ENCODE measurements at places on chromosomes 2 and 18. TPM values are rescaled to one million over a fixed set of nuclear protein-coding genes. Genes with fewer than 3 reads are reported as not detected.

- DNase-seq, result no peak
Measured at GRCh38 chr2:72146347-72147302, 1.0 kb downstream of the CYP26B1 start.

DNA sequence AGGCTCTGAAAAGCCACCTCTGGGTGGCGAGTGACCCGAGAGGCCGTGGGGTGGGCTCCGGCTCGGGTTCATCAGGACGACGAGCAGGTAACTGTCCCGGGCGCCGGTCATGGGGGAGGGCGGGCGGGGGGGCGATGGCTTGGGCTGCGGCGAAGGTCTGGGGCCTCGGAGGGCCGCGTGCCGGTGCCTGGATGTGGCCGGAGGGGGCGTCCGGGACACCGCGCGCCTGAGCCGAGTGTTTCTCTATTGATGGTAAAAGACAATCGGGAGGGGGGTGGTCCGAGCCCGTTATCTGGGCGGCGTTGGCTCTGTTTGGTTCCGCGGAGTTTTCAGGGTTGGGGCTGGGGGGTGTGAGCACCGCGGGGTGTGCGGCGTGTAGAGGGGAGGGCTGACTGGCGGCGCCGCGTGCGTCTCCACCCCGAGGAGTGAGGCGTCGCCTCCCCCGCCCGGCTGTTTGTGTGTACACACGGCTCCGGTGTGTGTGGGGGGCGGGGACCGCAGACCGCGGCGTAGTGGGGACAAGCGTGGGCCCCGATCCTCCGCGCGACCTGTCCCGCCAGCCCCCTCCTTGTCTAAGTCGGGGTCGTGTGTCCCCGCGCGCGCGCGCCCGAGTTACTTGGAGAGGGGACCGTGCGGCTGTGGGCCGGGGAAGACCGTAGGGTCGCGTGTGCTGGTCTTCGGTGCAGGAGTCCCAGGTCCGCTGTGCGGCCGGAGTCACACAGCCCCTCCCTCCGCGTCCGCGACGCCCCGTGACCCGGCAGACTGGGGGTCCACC lies 1.6 kb downstream of the CTIF start:
- peak; percentile 92 for DNase-seq

The ARL5A gene
- total RNA-seq, result 26.3 TPM

DNA sequence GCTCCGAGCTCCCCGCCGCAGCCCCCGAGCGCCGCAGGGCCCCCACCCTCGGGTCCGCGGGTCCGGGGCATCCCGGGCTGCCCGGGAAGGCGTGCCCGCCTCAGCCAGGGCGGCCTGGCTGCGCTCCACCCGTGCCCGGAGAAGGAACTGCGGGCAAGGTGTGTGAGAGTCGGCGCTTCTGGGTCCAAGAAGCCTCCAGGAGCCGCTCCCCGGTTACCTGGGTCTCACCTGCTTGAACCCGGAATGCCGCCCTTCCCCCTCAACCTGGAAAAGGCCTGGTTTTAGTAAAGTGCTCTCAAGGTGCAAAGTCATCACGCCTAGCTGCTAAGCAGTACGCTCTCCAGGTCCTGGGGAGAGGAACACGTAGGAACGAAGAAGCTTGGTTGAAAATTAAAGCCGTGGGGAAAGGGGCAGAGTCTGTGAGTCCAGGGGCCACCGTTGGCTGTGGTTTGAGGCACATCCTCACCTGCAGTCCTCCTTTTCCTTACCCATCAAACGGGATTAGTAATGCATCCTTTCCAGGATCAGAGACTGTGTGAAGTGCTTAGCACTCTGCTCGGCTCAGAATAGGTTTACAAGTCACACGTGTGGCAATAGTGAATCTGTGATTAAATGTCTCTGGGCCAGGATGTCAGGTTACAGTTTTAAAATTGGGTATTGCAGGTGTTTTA lies 1.2 kb downstream of the ASAP2 start:
- peak; percentile 60 for DNase-seq

The BMP10 gene
- total RNA-seq, result not detected

DNA sequence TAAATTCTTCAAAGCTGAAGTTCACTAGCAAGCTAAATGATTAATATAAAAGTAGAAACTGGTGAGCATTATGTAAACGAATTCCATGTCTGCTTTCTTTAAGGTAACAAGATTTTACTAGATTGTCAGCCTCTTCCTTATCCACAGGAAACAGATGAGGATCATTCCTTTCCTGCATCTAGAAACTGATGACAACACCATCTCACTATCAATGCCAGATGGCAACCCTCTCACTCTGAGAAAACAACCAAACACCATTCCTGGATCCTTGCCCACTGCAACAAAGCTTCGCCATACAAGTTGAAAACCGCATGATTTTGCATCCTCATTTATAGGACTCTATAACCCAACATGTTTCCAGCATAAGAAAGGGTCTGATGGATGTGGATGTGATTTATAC lies 122.9 kb downstream of the ZNF521 start:
- peak; percentile 81 for DNase-seq

GRCh38 chr2:76692908-76693307 lies 829.3 kb downstream of the LRRTM4 start:
- no peak for DNase-seq

DNA sequence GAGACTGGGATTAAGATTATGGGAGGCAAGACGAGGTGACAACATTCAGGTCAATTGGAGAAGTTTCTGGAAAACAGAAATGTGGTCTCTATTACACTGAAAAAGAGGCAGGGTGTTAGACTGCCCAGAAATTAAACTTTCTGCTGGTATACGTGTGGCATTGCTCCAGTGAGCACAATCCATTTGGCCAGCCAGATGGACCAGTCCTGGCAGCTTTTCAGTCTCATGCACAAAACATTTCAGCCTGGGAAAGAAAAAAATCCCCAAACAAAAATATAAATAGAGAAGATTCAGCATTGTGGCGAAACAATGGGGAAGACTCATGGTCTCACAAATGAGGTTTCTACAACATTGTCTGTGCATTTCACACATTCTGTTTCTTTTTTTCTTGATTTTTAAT lies 113.9 kb downstream of the HNMT start:
- peak; percentile 14 for DNase-seq

The MRPL30 gene
- 30.9 TPM for total RNA-seq

GRCh38 chr2:207216457-207216856 lies 50.7 kb upstream of the KLF7 start:
- DNase-seq, result no peak

The PRKAG3 gene
- not detected for total RNA-seq

DNA sequence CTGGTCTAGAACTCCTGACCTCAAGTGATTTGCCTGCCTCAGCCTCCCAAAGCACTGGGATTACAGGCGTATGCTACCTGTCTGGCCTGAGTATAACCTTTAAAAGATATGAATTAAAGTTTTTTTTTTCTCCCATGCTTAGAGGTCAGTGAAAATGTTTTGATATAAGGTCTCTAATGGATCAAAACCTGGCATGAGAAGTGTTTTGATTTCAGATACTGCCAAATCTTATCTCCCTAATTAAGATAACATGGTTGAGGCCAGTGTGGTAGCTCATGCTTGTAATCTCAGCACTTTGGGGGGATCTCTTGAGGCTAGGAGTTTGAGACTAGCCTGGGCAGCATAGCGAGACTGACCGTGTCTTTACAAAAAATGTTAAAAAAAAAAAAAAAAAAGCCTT lies 41.2 kb downstream of the SNRPD1 start:
- DNase-seq, result no peak

- DNase-seq, result no peak
Measured at GRCh38 chr2:237535385-237536082, 30.8 kb upstream of the PRLH start.

GRCh38 chr18:3052411-3052758 lies 39.4 kb upstream of the LPIN2 start:
- no peak for DNase-seq

The KCNG2 gene
- not detected for total RNA-seq

- no peak for DNase-seq
Measured at GRCh38 chr2:64234785-64235184, 90.6 kb upstream of the PELI1 start.

The PLGLB2 gene
- total RNA-seq, result 1.5 TPM

DNA sequence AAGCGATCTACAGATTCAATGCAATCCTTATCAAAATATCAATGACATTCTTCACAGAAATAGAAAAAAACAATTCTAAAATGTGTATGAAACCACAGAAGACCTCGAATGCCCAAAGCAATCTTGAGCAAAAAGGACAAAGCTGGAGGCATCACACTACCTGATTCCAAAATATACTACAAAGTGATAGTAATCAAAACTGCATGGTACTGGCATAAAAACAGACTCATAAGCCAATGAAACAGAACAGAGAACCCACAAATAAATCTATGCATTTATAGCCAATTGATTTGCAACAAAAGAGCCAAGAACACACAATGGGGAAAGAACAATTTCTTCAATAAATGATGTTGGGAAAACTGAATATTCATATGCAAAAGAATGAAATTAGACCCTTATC lies 99.2 kb downstream of the POLR1A start:
- DNase-seq, result no peak

The SIX2 gene
- not detected for total RNA-seq

DNA sequence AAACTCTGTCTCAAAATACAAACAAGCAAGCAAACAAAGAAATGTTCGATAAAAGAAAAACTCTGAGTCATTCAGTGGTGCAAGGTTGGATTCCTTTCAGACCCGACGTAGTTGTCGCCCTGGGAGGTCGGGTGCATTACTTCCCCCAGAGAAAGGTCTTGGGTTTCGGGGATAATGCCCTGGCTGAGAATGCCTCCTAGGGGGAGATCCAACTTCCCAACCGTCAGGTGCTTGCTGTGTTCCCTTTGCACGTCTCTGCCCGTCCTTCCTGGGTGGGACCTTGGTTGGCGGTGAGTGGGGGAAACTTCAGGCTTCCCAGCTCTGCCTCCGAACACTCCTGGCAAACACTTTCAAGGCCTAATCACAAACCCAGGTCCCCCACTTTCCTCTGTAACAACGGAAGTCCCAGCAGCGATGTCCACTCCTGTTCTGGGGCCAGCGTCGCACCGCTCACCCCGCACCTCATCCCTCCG lies 609 bp downstream of the TPGS2 start:
- peak; percentile 78 for DNase-seq

- peak; percentile 58 for DNase-seq
Measured at GRCh38 chr2:20600756-20601325, 50.1 kb downstream of the HS1BP3 start.

DNA sequence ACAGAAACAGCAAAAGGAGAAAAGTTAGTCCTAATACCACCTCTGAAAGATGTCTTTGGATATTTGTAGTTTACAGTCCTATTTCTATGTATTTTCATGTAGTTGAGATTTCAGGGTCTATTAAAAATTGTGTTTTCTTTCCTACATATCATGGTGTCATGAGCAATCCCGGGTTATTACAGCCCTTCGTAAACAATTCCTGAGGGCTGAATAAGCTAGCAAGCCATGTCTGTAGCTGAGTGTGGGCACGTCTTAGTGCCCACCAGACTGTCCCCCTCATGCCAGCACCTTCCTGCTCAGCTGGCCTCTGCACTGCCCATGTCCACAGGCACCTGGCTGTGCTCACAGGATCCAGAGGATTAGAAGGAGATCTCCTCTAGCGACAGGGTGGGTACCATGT lies 60.6 kb downstream of the CTIF start:
- DNase-seq, result no peak

The SPATA3 gene
- total RNA-seq, result not detected

DNA sequence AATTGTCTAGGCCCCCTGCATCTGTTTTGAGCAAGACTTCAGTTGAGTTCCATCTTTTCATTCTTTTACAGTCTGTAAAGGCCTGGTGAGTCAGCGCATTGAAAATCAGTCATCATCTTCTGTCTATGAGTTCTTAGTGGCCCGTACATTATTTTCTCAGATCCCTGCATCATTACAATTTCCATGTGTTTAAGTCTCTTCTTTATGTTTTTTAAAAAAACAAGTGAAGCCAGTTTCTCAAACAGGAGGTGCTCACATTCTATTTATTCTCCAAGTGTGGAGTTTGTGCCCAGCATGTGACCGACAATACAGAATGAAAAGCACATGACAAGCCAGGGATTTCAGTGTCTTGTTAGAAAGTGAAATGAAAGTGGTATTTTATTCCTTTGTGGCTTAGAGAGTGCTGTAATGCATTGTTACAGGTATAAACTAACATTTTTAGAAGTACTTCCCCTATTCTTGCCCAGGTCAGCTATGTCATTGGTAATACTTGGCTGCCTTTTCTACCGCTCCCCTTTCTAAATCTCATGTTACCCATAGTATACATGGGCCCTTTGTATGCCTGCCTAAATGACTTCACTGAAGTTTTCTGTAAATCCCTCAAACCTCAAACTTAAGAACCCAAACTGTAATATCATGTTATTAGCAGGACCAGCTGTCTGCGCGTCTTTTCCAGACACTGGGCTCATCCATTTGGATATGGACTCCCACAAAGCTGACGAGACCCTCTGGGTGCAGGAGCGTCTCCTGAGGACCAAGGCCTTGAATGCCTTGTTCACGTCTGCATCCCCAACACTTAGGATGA lies 67.6 kb downstream of the FEZ2 start:
- DNase-seq, result peak; percentile 84

The BOLA3 gene
- 63.7 TPM for total RNA-seq

GRCh38 chr18:45034179-45034578 lies 353.5 kb downstream of the SETBP1 start:
- DNase-seq, result no peak

The EFR3B gene
- total RNA-seq, result 0.76 TPM

The UGT1A3 gene
- total RNA-seq, result not detected

The AGAP1 gene
- total RNA-seq, result 18.3 TPM

- DNase-seq, result no peak
Measured at GRCh38 chr2:8996006-8996405, 7.5 kb downstream of the MBOAT2 start.

DNA sequence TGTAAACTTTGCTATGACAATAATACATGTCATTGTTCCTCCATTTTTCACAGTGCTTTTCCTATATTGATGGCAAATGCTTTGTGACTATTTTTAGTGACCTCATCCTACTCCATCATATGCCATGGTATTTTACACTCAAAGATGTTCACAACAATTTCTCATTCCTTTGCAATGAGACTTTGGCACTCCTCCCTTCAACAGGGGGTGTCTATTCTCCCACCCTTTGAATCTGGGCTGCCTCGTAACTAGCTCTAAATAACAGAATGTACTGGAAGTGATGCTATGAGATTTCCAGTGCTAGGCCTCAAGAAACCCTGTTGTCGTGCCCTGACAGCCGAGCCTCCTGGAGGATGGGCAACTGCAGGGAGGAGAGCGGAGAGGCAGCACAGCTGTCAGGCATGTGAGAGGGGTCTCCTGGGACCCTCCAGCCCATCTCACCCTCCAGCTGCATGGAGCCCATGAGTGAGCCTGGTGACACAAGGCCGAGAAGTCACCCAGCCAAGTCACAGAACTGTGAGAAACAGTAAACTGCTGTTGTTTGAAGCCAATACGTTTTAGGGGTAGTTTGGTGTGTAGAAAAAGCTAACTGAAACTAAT lies 103.1 kb upstream of the APCDD1 start:
- peak; percentile 8 for DNase-seq

- no peak for DNase-seq
Measured at GRCh38 chr2:133760376-133760775, 192.1 kb upstream of the NCKAP5 start.

- peak; percentile 54 for DNase-seq
Measured at GRCh38 chr2:10305254-10305635, 2.5 kb downstream of the HPCAL1 start.

The APCDD1 gene
- total RNA-seq, result not detected

The GALNT3 gene
- not detected for total RNA-seq

DNA sequence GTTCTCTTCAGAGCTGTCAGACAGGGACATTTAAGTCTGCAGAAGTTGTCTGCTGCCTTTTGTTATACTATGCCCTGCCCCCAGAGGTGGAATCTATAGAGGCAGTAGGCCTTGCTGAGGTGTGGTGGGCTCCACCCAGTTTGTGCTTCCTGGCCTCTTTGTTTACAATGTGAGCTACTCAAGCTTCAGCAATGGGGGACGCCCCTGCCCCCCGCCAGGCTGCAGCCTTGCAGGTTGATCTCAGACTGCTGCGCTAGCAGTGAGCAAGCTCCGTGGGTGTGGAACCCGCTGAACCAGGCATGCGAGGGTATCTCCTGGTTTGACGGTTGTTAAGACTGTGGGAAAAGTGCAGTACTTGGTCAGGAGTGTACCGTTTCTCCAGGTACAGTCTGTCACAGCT lies 24.0 kb upstream of the PAIP2B start:
- no peak for DNase-seq
